ENCODE measurements at places on chromosomes 2 and 18.

DNA sequence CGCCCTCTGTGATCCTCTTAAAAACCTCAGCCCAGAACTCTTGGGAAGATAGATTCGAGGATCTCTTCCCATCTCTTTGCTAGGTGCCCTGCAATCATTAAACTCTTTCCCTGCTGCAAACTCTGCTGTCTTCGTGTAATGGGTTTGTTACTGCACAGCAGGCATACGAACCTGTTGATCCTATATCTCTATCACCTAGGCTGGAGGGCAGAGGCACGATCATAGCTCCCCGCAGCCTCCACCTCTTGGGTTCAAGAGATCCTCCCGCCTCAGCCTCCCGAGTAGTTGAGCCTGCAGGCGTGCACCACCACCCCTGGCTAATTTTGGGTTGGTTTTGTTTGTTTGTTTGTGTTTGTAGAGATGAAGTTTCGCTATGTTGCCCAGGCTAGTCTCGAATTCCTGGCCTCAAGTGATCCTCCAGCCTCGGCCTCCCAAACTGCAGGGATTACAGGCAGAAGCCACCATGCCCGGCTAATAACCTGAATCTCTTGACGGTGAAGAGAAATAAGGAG lies 493 bp upstream of the BBS5 start:
- no peak for DNase-seq

DNA sequence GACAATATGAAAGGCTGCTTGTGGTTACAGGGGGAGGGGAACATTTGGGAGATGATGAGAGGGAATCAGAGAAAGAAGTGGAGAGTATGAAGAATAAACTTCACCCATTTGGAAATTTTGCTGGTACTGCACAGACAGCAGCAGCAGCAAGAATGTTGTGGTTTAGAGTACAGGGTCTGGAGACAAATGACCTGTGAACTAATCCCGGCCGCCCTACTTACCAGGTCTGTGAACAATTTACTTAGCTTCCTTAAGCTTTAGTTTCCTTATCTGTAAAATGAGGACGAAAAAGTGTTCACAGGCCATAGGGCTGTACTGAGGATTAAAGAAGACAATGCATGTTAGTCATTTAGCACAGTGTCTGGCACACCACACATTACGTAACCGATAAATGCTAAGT lies 685.4 kb upstream of the CELF4 start:
- no peak for DNase-seq

DNA sequence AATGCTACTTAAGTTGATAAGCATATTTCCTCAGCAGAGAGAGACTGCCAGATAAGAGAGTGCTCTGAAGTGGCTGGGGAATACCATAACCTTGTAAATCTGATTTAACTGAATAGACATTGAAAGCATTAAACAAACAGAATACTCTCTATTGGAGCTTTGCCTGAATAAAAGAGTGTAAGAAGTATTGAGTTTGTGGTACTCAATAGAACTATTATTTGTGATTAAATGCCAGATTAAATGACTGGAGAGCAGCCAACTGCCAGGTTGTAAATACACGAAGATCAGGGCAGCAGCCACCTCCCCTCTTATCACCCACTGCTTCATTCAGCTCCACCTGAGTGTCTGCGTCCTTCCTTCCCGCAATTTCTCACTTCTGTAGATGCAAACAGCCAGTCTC lies 373.6 kb downstream of the DCDC2C start:
- peak; percentile 91 for DNase-seq

DNA sequence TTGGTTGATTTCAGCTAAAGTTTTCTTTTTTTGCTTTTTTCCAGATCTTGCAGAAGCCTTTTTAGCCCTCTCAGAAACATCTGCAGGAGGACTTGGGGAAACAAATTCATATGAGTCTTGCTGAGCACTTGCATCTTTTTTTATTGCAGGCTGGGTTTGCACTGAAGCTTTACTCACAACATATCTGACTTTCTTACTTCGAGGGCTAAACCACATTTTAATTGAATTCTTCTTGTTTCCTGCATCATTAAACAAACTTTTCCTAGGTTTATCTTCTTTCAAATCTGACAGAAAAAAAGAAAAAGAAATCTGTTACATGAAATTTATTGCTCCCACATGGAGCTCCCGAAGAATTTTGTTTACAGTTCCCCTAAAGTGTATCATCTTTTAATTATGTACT lies 28.3 kb downstream of the BARD1 start:
- no peak for DNase-seq

DNA sequence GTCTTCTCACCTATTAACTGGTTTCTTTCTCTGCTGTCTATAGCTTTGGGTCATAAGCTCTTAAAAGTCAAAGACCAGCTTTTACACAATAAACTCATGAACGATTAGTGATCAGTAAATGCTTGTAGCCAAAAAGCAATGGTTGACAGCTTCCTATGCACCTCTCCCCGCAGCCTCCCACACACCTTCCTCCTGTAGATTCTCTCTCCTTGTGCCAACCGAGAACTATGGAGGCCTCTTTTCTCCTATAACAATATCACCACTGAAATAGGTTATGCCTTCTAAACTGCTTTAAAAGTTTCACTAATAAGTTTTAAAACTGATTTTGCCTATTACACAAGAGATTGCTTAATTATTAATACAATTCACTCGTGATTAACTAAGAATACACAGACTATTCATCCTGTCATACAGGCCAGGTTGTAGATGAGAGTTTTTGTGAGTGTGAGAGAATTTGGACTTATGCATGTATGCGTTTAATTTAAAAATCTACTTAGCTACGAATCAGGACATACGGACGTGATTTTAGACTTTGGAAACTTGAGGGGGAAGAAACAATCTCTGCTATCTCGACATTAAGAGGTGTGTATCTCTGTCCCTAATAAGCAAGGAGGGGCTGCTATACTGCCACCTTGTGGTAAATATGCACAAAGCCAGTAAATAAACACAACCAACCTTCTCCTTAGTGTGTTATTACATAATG lies 229.1 kb upstream of the RBBP8 start:
- peak; percentile 1 for DNase-seq

DNA sequence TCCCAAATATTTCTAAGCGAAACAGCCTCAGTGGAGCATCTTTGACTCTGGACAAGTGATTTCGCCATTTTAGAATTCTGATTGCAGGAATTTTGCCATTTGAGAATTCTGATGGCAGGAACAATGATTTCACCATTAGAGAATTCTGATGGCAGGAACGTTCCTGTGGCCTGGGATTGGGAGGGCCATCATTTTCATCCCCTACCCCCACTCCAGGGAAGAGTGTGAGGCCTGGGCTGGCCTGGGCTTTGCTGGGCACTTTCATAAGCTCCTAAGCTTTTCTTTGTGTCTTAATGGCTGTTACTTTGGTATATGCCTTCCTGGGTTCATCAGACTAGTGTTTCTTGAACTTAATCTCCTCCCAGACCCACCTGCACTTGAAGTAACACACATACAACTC lies 129.3 kb upstream of the EPAS1 start:
- DNase-seq = no peak

DNA sequence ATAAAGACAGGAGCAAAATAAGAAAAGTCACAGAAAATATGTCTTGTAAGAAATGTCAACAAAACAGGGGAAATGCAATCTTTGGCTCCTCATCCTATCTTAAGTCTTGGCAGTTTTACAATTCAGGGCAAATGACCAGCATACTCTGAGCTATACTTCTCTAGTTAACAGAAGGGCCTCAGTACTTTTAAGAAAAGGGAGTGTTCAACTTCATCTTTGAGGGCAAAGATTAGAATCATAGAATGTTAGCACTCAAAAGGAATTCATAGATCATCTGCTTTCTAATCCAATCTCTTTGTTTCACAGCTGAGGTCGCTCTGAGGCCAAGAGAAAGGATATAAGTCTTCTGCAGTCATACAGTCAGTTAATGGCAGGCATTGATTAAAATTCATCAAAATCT lies 174.0 kb upstream of the NT5C1B start:
- DNase-seq = no peak

GRCh38 chr18:71136487-71136886 lies 847.6 kb downstream of the SOCS6 start:
- no peak for DNase-seq

DNA sequence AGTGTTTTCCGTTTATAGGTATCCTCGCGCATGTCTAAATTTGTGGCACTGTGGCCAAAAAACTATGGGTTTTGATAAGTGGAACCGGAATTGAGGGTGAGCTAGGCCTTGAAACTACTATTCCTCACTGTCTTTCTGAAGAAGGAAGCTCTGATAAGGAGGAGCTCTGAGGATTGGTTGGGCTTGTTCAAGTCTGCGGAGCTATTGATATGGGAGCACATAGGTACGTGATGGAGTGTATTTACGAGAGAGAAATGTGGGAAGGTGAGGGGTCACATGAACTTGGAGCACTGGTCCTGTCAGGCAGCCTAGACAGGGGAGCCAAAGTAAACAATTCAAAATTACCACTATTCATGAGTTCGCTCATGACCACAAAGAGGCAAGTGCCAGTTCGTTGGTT lies 131.4 kb downstream of the BABAM2 start:
- no peak for DNase-seq

- no peak for DNase-seq
Measured at GRCh38 chr18:77071711-77072292, 60.8 kb downstream of the MBP start.

DNA sequence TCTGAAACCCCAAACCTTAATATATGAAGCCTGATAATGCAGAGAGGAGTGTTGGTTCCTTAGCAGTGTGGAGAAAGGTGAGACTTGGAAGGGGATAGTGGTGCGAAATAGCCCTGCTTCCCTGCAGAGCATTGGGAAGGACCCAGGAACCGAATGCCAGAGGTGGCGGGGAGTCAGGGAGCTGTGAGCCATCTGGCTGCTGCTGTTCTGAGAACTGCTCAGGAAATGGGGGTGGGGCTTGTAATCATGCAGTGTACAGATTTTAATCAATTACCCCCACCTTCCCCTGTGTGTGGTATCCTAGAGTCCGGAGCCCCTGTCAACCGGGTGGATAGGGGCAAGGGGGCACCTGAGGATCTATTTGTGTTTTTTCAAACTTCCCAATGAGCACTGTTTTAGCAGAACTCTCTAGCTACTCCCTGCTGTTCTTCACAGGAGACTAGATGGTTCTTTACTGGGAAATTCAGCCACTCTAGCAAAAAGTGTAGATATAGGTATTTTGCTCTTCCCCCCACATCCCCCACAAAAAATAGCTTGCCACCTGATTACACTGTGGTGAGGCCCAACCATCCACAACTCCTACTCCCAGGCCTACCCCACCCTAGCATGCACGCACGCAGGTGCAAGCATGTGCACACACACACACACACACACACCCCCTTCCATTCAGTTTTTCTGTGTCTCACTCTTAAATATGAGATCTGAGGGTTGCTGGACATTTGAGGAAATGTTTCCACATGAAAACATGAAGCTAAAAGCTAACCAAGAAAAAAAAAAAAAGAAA lies 30.1 kb upstream of the MBOAT2 start:
- DNase-seq = no peak

DNA sequence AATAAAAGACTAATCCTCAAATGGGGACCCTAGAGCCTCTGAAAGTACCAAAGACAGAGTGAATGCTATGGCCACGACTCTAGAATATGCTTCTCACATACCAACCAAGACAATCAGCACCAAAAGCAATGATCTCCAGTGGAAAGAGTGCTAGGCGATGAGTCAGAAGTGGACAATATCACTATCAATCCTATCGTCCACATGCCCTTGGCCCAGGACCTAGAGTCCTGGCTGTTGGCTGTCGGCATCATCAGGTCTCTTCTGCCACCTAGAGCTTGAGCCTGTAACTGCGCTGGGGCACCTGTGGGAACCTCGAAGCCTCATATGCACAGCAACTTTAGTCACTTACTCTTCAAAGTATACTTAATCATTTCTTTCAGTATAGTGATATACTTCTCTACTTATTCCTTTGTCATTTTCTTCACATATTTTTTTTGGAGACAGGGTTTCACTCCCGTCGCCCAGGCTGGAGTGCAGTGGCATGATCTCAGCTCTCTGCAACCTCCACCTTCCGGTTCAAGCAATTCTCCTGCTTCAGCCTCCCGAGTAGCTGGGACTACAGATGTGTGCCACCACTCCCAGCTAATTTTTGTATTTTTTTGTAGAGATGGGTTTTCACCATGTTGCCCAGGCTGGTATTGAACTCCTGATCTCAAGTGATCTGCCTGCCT lies 29.7 kb downstream of the NOL10 start:
- peak; percentile 2 for DNase-seq

DNA sequence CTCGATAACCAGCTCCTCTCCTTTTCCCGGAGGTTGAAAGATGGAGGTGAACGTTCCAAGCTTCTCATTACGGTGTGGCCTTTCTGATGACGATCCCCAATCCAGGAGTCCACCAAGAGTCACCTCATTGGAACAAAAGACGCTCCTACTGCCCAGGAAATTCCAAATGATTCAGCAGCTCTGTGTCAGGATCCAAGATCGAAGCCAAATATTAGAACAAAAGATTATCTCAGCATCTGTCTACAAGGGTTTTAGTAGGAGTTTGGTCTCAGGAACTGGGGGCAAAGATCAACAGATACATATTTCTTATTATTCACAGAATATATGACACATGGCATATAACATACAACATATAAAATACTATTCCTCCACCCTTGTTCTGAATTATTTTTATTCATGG lies 161.1 kb upstream of the RAB12 start:
- no peak for DNase-seq

- DNase-seq = no peak
Measured at GRCh38 chr2:189109921-189110397, 69.6 kb downstream of the COL5A2 start.

- DNase-seq = no peak
Measured at GRCh38 chr2:106789185-106789584, 96.8 kb downstream of the ST6GAL2 start.

- no peak for DNase-seq
Measured at GRCh38 chr2:237293978-237294377, 120.0 kb downstream of the COL6A3 start.

DNA sequence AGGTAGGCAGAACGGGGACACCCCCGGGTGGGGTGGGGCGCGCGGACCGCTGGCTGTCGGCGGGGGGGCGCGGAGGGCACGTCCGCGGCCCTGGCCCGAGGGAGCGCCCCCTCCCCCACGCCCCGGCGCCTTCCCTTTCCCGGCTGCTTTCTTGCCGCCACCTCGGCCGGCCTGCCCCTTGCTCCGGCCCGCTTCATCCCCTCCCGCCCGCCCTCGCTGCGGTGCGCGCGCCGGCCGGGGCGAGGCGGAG lies 443 bp downstream of the VAPA start:
- no peak for DNase-seq

DNA sequence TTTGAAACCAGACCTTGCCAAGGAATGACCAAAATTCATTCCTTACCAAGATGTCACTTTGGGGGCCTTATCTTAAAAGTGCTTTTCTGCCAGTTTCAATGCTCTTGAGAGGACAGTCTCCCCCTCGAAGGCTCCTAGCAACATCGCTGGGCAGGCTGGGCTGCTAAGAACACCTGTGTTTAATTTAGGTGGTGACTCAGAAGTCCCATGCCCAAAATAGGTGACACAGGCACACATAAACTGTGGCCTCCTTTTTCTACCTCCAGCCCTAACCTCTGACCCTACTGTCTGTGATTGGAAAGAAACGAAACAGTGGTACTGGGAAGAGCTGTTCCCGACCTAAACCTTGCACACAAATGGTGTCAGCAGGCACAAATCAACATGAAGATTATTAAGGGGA lies 28.7 kb upstream of the ROCK2 start:
- no peak for DNase-seq
